ENCODE measurements at places on chromosomes 11 and 22.

GRCh38 chr11:15035283-15035682, 38.1 kb upstream of the CALCB start:
- H3K4me1 ChIP-seq = no peaks in the 10 kb centered on the region
- no peak overlapping the region for H3K4me3 ChIP-seq
- DNase-seq = no peak
- no peaks in the 10 kb centered on the region for H3K36me3 ChIP-seq
- H3K27ac ChIP-seq = no peak overlapping the region

GRCh38 chr22:43796567-43796966, 15.5 kb downstream of the EFCAB6 start:
- peaks cover 9% of the 10 kb centered on the region for H3K27me3 ChIP-seq
- no peaks in the 10 kb centered on the region for H3K36me3 ChIP-seq
- no peak for DNase-seq
- H3K27ac ChIP-seq = no peak overlapping the region
- no peak overlapping the region for H3K4me3 ChIP-seq
- no peaks in the 10 kb centered on the region for H3K4me1 ChIP-seq

- no peak for DNase-seq
- no peak overlapping the region for H3K27ac ChIP-seq
- H3K27me3 ChIP-seq = peaks cover 9% of the 10 kb centered on the region
- H3K4me1 ChIP-seq = peaks cover 3% of the 10 kb centered on the region
Measured at GRCh38 chr11:62463121-62463542, 44.3 kb downstream of the SCGB1A1 start.

DNA sequence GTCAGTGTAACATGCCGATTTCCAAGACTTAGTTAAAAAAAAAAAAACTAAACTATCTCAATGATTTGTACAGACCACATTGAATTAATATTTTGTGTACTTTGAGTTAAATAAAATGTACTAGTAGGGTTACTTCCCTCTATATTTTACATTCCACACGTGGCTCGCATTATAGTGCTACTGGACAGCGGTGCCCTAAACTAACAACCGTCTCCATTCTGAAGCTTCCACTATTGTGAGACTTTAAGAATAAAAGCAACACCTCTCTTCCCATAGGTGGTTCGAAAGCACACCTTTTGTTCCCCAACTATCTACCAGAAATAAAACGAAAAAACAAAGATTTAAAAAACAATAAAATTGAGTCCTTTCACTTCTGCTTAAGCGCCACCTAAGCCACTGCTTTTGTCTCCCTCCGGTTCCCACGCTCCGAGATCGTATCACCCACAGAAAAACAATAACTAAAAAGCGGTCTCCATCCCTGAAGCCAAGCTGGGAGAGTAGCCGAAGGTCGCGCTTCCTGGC, 380 bp upstream of the TTC17 start:
- H3K36me3 ChIP-seq = peaks cover 8% of the 10 kb centered on the region
- peak overlapping the region; percentile 94 for H3K4me3 ChIP-seq
- peak overlapping the region; percentile 97 for H3K27ac ChIP-seq
- peaks cover 39% of the 10 kb centered on the region for H3K4me1 ChIP-seq
- no peak for DNase-seq
- peaks cover 4% of the 10 kb centered on the region for H3K27me3 ChIP-seq

DNA sequence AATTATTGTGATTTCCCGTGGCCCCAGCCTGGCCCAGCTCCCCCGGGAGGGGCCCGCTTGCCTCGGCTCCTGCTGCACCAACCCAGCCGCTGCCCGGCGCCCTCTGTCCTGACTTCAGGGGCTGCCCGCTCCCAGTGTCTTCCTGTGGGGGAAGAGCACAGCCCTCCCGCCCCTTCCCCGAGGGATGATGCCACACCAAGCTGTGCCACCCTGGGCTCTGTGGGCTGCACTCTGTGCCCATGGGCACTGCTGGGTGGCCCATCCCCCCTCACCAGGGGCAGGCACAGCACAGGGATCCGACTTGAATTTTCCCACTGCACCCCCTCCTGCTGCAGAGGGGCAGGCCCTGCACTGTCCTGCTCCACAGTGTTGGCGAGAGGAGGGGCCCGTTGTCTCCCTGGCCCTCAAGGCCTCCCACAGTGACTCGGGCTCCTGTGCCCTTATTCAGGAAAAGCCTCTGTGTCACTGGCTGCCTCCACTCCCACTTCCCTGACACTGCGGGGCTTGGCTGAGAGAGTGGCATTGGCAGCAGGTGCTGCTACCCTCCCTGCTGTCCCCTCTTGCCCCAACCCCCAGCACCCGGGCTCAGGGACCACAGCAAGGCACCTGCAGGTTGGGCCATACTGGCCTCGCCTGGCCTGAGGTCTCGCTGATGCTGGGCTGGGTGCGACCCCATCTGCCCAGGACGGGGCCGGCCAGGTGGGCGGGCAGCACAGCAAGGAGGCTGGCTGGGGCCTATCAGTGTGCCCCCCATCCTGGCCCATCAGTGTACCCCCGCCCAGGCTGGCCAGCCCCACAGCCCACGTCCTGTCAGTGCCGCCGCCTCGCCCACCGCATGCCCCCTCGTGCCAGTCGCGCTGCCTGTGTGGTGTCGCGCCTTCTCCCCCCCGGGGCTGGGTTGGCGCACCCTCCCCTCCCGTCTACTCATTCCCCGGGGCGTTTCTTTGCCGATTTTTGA, 3.3 kb upstream of the ANKRD13D start:
- peaks cover 60% of the 10 kb centered on the region for H3K4me1 ChIP-seq
- peaks cover 53% of the 10 kb centered on the region for H3K36me3 ChIP-seq
- H3K27me3 ChIP-seq = peaks cover 12% of the 10 kb centered on the region
- no peak for DNase-seq

DNA sequence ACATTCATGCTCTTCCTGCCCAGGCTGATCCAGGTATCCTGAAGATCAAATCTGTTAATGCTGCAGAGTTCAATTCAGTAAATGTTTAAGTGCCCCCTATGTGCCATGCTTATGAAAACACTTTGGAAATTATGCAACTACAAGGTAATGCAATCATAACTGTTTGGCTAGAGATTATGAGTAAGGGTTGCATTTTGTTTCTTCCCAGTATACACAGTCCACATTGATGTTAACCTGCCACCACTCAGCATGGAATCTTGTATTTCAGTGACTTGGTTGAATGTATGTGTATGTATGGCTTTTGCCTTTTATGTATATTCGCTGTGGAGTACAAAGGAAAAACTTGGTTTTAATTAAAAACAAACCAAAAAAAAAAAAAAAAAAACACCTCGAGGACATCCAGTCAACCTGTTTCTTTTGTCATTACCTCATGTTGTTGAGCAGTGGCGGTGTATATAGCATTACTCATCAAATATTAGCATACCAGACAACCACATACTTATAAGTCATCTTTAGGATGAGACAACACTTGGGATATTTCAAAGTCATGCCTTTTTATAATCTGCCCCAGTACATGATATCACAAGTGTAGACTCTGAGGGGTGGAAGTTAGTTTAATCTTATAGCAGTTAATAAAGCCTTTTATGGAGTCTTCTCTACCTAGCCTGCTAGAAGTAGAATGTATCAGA, 86.1 kb upstream of the HORMAD2 start:
- DNase-seq = no peak
- H3K27me3 ChIP-seq = no peaks in the 10 kb centered on the region
- H3K27ac ChIP-seq = no peak overlapping the region
- H3K36me3 ChIP-seq = peaks cover 18% of the 10 kb centered on the region

GRCh38 chr22:44850946-44851345, 98.6 kb downstream of the ARHGAP8 start:
- no peaks in the 10 kb centered on the region for H3K4me1 ChIP-seq
- H3K4me3 ChIP-seq = no peak overlapping the region
- no peaks in the 10 kb centered on the region for H3K36me3 ChIP-seq

DNA sequence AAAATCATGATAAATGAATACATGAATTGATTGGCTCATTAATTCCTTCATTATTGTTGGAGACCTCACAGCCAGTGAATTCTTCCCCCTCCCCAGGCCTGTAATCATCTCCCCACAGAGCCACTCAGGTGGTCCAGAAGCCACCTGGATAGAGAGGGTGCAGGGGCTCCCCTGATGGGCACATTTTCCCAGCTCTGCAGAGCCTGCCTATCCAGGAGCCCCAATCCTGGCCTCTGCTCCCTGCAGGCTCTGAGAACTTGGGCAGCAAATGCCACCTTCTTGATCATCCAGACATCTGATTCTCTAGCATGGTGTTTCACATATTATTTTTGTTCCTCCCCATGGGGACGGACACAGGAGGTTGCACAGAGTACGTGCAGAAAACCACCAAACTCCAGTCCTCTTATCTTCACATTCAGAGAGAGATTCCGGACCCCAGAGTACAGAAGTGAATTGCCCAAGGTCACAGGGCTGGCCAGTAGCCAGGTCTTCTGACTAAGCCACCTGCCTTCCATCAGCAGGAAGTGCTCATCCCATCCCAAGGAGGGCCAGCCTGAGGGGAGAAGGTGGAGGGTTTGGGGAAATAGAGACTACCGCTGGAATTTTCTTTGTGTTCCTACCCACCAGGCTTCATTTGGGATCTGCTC, 348.0 kb downstream of the BUD13 start:
- no peaks in the 10 kb centered on the region for H3K36me3 ChIP-seq
- no peak for DNase-seq
- no peak overlapping the region for H3K4me3 ChIP-seq
- no peaks in the 10 kb centered on the region for H3K27me3 ChIP-seq

- H3K36me3 ChIP-seq = peaks cover 44% of the 10 kb centered on the region
- H3K4me1 ChIP-seq = peaks cover 49% of the 10 kb centered on the region
- DNase-seq = no peak
- peak overlapping the region; percentile 42 for H3K4me3 ChIP-seq
- H3K27me3 ChIP-seq = no peaks in the 10 kb centered on the region
Measured at GRCh38 chr11:104876324-104876723, 21.9 kb downstream of the CASP12 start.

GRCh38 chr11:63532799-63533475, 3.7 kb upstream of the PLAAT4 start:
- no peak for DNase-seq
- H3K27me3 ChIP-seq = no peaks in the 10 kb centered on the region
- no peak overlapping the region for H3K4me3 ChIP-seq
- H3K36me3 ChIP-seq = peaks cover 3% of the 10 kb centered on the region

DNA sequence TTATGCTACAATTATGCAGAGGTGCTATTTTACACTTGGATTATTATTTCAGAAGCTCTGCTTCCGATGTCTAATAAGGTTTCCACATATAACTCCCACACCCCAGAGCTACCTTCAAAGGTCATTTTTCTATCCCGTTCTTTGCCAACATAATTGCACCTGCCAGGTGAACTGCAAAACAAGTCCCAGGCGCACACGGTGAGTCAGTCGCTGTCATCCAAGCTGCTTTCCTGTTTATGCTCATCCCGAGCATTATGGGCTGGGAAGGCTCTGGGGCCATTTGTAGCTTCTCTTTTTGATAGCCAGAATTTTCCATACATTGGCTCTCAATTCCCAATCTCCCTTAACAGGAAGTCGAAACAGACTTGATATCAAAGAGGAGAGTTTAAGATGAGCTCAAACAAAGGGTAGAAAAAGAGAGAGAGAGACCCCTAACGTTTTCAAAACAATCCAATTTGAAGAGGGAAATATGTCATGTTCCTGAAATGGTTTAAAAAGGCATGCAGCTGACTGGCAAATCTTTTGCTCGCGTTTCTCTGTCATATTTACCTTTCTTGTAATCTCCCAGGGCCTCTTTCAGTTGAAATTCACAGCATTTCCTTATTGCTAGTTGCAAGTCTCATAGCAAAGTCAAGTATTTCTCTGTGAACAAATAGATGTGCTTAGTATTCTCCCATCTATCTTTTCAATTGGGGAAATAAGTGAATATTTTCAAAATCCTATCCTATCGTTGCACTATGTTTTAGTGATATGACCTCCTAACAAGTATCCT, 815.9 kb downstream of the KCNA4 start:
- no peaks in the 10 kb centered on the region for H3K27me3 ChIP-seq
- no peak overlapping the region for H3K4me3 ChIP-seq
- no peaks in the 10 kb centered on the region for H3K4me1 ChIP-seq
- DNase-seq = no peak
- no peak overlapping the region for H3K27ac ChIP-seq
- H3K36me3 ChIP-seq = no peaks in the 10 kb centered on the region

GRCh38 chr22:47166033-47166404, 403.6 kb downstream of the TBC1D22A start:
- no peak overlapping the region for H3K4me3 ChIP-seq
- peaks cover 4% of the 10 kb centered on the region for H3K36me3 ChIP-seq
- no peaks in the 10 kb centered on the region for H3K4me1 ChIP-seq
- peak; percentile 6 for DNase-seq

DNA sequence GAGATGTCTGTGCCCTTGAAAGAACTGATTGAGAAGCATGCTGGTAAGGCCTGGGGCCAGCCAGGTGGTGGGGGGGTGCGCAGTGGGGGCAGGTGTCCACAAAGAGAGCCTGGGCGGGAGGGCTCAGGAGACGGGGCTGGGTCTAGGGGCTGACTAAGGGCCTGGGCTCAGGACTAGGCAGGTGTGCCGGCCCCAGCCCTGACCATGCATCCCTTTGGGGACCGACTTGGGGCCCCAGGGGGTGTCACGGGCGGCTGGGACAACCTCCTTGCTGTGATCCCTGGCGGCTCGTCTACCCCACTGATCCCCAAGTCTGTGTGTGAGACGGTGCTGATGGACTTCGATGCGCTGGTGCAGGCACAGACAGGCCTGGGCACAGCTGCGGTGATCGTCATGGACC, 4.4 kb downstream of the NDUFV1 start:
- DNase-seq = peak; percentile 18
- no peak overlapping the region for H3K27ac ChIP-seq
- peaks cover 25% of the 10 kb centered on the region for H3K36me3 ChIP-seq
- no peak overlapping the region for H3K4me3 ChIP-seq

- no peaks in the 10 kb centered on the region for H3K4me1 ChIP-seq
- DNase-seq = no peak
- H3K36me3 ChIP-seq = no peaks in the 10 kb centered on the region
- no peak overlapping the region for H3K27ac ChIP-seq
- peaks cover 13% of the 10 kb centered on the region for H3K27me3 ChIP-seq
Measured at GRCh38 chr11:125947419-125948277, 1.8 kb downstream of the VSIG10L2 start.

- H3K4me3 ChIP-seq = peak overlapping the region; percentile 64
- no peaks in the 10 kb centered on the region for H3K36me3 ChIP-seq
- no peaks in the 10 kb centered on the region for H3K27me3 ChIP-seq
- peaks cover 54% of the 10 kb centered on the region for H3K4me1 ChIP-seq
Measured at GRCh38 chr22:36419177-36419911, 31.6 kb upstream of the MYH9 start.

- H3K4me3 ChIP-seq = no peak overlapping the region
- no peaks in the 10 kb centered on the region for H3K4me1 ChIP-seq
- H3K36me3 ChIP-seq = no peaks in the 10 kb centered on the region
Measured at GRCh38 chr11:128956401-128957201, 13.9 kb upstream of the TP53AIP1 start.

DNA sequence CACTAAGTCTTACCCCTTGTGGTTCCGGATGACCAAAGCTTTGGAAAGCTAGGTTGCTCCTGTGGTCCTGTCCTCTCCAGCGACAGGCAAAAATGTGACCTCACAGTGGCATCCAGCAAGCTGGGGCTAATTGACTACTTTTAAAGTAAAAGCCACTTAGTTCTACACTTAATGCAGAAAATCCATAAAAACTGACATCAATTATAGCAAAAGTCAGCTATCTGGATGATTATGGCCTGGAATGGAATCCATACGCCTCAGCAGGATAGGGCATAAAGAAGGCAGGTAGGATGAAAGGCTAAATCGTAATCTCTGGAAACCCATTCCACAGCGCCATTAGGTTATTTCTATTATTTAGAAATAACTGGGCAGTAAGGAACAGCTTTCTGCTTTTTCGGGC, 91.9 kb downstream of the ARL14EP start:
- H3K4me1 ChIP-seq = no peaks in the 10 kb centered on the region
- no peak overlapping the region for H3K4me3 ChIP-seq
- no peak overlapping the region for H3K27ac ChIP-seq
- no peaks in the 10 kb centered on the region for H3K27me3 ChIP-seq

GRCh38 chr11:96390488-96390792, 627 bp downstream of the JRKL start:
- peak overlapping the region; percentile 93 for H3K27ac ChIP-seq
- H3K4me3 ChIP-seq = peak overlapping the region; percentile 86
- no peaks in the 10 kb centered on the region for H3K27me3 ChIP-seq
- peaks cover 55% of the 10 kb centered on the region for H3K4me1 ChIP-seq
- H3K36me3 ChIP-seq = peaks cover 37% of the 10 kb centered on the region
